ENCODE measurements at places on chromosomes 12 and 14. TPM values are rescaled to one million over a fixed set of nuclear protein-coding genes. Genes with fewer than 3 reads are reported as not detected.
A peak's percentile ranks its signal among the peaks of the same experiment; 100 is the strongest.

- DNase-seq, result no peak
- peaks cover 9% of the 10 kb centered on the region for H3K4me1 ChIP-seq
- no peaks in the 10 kb centered on the region for H3K36me3 ChIP-seq
- no peaks in the 10 kb centered on the region for H3K27me3 ChIP-seq
Observed at GRCh38 chr12:93325855-93326254, 51.9 kb upstream of the NUDT4 start.

- no peaks in the 10 kb centered on the region for H3K36me3 ChIP-seq
- H3K4me1 ChIP-seq, result no peaks in the 10 kb centered on the region
Observed at GRCh38 chr12:64229796-64230195, 7.7 kb upstream of the KICS2 start.

DNA sequence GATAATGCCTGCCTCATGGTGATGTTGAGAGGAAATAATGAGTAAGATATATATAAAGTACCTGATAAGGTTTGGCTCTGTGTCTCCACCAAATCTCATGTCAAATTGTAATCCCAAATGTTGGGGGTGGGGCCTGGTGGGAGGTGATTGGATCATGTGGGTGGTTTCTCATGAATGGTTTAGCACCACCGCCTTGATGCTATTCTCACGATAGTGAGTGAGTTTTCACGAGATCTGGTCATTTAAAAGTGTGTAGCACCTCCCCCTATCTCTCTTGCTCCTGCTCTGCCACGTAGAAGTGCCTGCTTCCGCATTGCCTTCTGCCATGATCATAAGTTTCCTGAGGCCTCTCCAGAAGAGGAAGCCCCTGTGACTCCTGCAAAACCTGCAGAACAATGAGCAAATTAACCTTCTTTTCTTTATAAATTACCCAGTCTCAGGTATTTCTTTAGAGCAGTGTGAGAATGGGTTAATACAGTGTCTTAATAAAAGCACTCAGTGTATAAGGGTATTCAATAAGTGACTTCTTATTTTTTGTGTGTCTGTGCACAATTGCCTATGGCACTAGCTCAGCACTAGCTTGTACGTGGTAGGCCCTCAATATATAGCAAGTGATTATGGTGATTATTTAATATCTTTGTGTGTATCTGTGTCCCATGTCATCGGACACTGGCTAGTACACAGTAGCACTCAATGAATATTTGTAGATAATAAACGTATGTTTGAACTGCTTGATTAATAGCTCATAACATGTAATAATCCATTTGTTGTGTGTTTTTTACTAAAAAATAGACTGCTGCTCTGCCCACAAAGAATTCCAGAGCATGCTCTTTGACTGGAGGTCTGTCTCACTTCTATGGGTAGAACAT lies 138.1 kb upstream of the LMNTD1 start:
- no peak for DNase-seq
- H3K4me3 ChIP-seq, result no peak overlapping the region
- H3K36me3 ChIP-seq, result no peaks in the 10 kb centered on the region
- no peak overlapping the region for H3K27ac ChIP-seq
- H3K27me3 ChIP-seq, result no peaks in the 10 kb centered on the region

DNA sequence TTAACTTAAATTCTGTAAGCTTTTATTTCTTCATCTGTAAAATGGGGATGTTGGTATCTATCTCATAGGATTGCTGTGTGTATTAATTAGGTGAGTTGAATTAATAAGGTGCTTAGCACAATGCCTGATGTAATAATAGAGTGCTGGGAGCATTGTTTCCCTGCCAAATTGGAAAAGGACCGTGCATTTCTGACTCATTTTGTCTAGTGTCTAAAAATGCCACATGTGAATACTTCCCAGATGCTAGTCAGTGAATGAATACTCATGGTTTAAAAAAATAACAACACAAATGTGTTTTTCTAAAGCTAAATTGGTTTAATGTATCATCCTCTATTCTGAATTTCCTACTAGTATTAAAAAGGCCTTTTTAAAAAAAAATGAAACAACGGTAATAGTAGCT lies 45.4 kb upstream of the NEDD1 start:
- H3K27me3 ChIP-seq, result peaks cover 16% of the 10 kb centered on the region
- DNase-seq, result no peak
- no peak overlapping the region for H3K4me3 ChIP-seq
- H3K36me3 ChIP-seq, result no peaks in the 10 kb centered on the region

DNA sequence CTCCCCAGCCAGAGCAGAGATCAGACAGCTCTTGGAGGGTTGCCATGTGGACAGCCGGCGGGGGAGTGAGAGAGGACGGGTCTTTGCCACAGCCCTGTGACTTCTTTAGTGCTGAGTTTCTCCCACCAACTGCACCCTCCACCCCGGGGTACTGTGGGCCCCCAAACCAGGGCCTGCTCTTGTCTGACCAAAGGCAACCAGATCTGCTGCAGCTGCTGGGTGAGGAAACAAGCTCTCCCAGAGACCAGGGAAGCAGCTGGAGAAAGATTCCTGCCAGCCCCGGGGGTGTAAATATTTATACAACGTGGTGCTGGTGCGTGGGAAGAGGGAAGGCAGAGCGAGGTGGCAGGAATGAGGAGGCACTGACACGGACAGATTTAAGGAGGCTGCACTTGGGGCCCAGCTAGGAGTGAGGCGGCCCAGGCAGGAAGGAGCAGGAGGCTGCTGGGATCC lies 14.3 kb upstream of the ZFP36L1 start:
- peaks cover 17% of the 10 kb centered on the region for H3K36me3 ChIP-seq
- DNase-seq, result no peak
- H3K4me1 ChIP-seq, result peaks cover 14% of the 10 kb centered on the region
- no peak overlapping the region for H3K4me3 ChIP-seq

DNA sequence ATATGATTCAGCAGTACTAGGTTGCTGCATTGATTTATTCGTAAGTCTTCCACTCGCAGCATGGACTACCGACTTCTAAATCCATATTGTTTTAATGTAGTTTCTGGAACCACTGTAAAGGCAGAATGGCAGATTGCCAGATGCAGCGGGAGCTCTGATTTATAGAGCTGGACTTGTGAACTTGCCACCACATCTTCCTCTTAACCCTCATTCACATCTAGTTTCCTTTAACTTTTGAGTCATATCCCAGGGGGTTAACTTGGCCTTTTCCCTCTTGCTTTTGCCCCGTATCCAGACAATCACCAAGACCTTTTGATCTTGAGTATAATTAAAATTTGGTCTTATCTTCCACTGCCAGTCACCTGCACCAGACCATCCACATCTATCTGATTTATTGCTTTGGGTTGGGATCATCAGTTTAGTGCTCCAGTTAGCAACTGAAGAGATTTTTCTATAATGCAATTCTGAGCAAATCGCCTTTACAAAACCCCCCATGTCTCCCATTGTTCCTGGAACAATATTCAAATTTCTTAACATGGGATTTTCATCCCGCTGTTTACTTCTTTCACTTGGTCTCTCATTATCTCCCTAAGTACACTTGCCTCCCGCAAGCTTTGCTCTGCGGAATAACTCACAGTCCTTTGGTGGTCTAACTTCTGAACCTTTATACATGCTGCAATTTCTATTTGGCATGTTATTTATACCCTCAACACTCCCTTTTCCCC lies 130.5 kb downstream of the ACSS3 start:
- no peak for DNase-seq
- H3K27me3 ChIP-seq, result no peaks in the 10 kb centered on the region
- H3K27ac ChIP-seq, result no peak overlapping the region

- no peaks in the 10 kb centered on the region for H3K36me3 ChIP-seq
- H3K27ac ChIP-seq, result no peak overlapping the region
- no peak for DNase-seq
- H3K4me3 ChIP-seq, result no peak overlapping the region
- peaks cover 11% of the 10 kb centered on the region for H3K4me1 ChIP-seq
- H3K27me3 ChIP-seq, result no peaks in the 10 kb centered on the region
Observed at GRCh38 chr14:100388103-100389054, 65.2 kb downstream of the SLC25A47 start.

- H3K4me3 ChIP-seq, result peak overlapping the region; percentile 44
- peaks cover 28% of the 10 kb centered on the region for H3K36me3 ChIP-seq
- DNase-seq, result peak; percentile 42
Observed at GRCh38 chr14:65301862-65302539, 110.5 kb upstream of the FUT8 start.

DNA sequence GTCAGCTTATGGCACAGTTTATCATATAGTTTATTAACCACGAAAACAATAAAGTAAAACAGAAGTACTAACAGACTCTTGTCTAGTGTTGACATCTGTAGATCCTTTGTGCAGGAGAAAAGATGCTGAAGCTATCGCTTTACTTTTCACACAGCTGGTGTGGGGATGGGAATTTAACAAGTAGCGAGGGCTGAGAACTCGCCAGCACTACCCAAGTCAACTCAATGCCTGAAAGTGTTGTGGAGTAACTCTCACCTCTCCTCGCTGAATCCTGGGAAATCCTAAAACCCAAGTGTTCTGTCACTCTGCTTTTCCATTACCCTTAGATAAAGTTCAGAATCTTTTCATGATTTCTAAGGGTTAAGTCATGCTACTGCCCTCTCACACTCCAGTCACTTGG lies 264.2 kb downstream of the BMP4 start:
- no peak for DNase-seq
- no peaks in the 10 kb centered on the region for H3K4me1 ChIP-seq
- no peak overlapping the region for H3K4me3 ChIP-seq
- no peaks in the 10 kb centered on the region for H3K27me3 ChIP-seq

GRCh38 chr14:100841761-100842403 lies 16.0 kb downstream of the MEG3 start:
- no peak for DNase-seq
- H3K36me3 ChIP-seq, result no peaks in the 10 kb centered on the region
- H3K27me3 ChIP-seq, result no peaks in the 10 kb centered on the region
- H3K27ac ChIP-seq, result no peak overlapping the region

DNA sequence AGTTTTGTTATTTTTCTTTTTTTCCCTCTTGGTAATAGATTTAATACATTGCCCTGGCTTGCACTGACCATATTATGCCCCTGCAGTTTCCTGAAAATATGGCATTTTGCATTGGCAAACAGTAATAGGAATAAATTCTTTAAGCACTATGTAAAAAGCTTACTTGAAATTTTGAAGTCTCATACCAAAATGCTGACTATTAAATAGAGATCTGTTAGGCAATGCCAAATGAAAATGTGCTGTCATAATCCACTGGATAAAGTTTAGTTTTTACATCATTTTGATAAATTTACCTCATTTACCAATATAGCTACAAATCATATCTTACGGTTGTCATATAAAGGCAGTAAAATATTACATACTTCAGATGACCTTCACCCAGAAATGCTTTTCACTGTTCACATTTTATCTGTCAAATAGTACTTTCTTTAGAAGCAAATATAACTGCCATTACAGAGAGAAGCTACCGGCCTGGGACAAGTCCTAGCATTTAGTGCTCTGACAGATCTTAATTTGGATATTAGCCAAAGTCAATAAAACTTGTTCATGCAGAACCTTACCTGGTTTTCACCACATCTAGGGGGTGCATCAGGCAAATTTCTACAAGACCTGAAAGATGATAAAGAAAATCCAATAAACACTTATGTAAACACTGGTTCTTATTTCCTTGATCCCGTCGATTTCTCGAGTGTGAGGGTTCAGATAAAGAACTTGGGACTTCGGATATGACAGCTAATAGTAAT lies 212.9 kb downstream of the PAX9 start:
- H3K27me3 ChIP-seq, result no peaks in the 10 kb centered on the region
- no peaks in the 10 kb centered on the region for H3K36me3 ChIP-seq
- no peak overlapping the region for H3K4me3 ChIP-seq
- no peak overlapping the region for H3K27ac ChIP-seq
- DNase-seq, result no peak

DNA sequence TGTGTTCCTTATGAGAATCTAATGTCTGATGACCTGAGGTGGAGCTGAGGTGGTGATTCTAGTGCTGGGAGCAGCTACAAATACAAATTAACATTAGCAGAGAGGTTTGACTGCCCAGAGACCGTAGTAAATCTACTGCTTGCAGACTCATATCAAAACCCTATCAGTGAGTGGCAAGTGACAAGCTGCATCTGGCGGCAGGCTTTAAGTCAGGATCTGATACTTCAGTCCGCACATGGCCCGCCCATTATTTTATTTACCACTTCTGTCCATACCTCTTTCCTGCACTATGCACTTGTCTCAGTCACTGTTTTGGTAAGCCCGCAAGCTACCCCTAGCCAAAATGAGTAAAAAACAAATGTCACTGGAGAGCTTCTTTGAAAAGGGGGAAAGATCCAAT lies 11.4 kb downstream of the CEP128 start:
- peaks cover 79% of the 10 kb centered on the region for H3K4me1 ChIP-seq
- H3K4me3 ChIP-seq, result peak overlapping the region; percentile 35
- peaks cover 75% of the 10 kb centered on the region for H3K36me3 ChIP-seq
- H3K27ac ChIP-seq, result peak overlapping the region; percentile 77
- H3K27me3 ChIP-seq, result no peaks in the 10 kb centered on the region
- DNase-seq, result no peak

DNA sequence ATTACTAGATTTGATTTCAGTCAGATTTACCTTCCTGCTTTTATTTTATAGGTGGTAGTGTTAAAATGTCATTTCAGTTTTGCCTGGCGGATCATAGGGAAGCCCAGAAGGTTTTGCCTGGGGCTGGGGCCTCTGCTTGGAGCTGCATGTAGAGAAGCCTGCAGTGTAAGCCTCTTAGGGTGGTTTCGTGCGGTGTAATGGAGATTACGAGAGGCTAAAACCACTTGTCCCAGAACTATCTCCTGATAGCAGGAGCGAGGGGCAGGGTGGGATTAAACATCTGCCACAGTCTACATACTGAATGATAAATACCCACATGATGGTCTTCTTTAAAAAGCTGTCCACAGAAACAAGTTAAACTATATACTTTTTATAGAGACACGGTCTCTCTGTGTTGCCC lies 35.0 kb upstream of the DICER1 start:
- H3K27ac ChIP-seq, result no peak overlapping the region
- no peaks in the 10 kb centered on the region for H3K36me3 ChIP-seq
- peaks cover 6% of the 10 kb centered on the region for H3K4me1 ChIP-seq
- no peak overlapping the region for H3K4me3 ChIP-seq
- H3K27me3 ChIP-seq, result peaks cover 5% of the 10 kb centered on the region
- DNase-seq, result no peak

DNA sequence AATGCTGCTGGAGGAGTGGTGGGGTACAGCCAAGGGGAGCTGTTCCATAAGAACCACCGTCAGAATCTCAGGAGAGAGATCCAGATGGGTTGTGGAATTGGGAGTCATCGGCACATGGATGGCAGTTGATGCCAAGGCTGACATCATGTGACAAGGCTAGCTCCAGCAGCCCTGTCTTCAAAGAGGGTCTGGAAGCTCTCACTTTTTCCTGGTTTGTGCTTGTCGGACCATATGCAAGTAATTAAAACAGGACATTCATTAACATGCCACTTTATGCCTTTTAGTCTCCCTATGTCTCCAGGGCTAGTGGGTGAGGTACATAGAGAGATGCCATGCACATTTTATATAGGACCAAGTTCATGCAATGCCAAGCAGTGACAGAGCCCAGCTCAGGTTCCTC lies 211.8 kb downstream of the CRADD start:
- no peak overlapping the region for H3K4me3 ChIP-seq
- H3K4me1 ChIP-seq, result no peaks in the 10 kb centered on the region
- H3K27me3 ChIP-seq, result no peaks in the 10 kb centered on the region
- H3K27ac ChIP-seq, result no peak overlapping the region
- H3K36me3 ChIP-seq, result no peaks in the 10 kb centered on the region

- H3K36me3 ChIP-seq, result no peaks in the 10 kb centered on the region
- no peak overlapping the region for H3K4me3 ChIP-seq
- no peaks in the 10 kb centered on the region for H3K27me3 ChIP-seq
- DNase-seq, result no peak
- H3K4me1 ChIP-seq, result no peaks in the 10 kb centered on the region
Observed at GRCh38 chr14:48751293-48751692, 834.9 kb downstream of the RPS29 start.

- peaks cover 3% of the 10 kb centered on the region for H3K4me1 ChIP-seq
- H3K27me3 ChIP-seq, result peaks cover 6% of the 10 kb centered on the region
- no peak overlapping the region for H3K4me3 ChIP-seq
- H3K36me3 ChIP-seq, result peaks cover 3% of the 10 kb centered on the region
- no peak for DNase-seq
Observed at GRCh38 chr14:91737619-91738018, 5.7 kb upstream of the CATSPERB start.

ALX1 gene
- not detected for total RNA-seq

KLRC1 gene
- total RNA-seq, result 5.0 TPM

FSCB gene
- total RNA-seq, result not detected

TMEM260 gene
- total RNA-seq, result 13.9 TPM

Data from activated CD8-positive, alpha-beta T cell treated with anti-CD3 and anti-CD28 coated beads, Interleukin-2, amount 10 ng/mL, durations not matched to agents 7 days and 5 days (primary cell).